Transverse colon (tissue), 4 donors: ENCODE measurements at places on chromosomes 1 and 21. TPM values are rescaled to one million over a fixed set of nuclear protein-coding genes. Genes with fewer than 3 reads are reported as not detected.

- H3K27ac ChIP-seq = no peak overlapping the region
- H3K4me3 ChIP-seq = no peak overlapping the region
- no peaks in the 10 kb centered on the region for H3K4me1 ChIP-seq
- H3K36me3 ChIP-seq = no peaks in the 10 kb centered on the region
- H3K27me3 ChIP-seq = no peaks in the 10 kb centered on the region
These were observed 86.8 kb upstream of the RAB4A start for GRCh38 chr1:229184066-229184465.

DNA sequence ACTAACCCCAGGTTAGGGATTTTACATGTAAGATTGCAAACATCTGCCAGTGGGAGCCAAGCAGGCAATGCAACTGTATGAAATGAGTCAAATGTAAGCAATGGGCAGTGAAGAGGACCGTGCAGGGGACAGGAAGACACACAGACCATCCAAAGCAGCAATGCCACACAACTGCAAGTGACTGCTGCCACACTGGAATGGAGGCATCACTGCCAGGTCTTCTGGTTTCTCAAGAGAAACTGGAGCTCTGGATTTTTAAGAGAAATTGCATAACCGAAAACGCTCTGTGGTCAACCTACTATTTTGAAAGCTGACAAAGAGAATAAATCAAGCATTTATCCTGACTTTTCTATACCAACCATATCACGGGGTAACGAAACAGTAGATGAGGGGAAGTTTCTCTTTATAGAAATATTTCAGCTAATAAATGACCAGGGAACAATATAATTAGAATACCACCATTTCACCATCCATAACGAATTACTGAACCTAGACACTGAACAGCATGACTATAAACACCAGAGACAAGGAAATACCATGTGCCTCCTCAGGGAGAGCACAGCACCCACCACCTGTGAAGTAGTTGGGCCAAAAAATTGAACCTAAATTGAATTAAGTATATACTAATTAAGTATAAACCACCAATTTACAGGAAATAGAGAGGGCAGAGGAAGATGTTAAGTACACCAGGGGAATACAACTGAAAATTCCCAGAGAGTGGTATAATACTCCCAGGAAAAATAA is 4.4 kb downstream of the AK2 start:
- no peak for DNase-seq
- no peaks in the 10 kb centered on the region for H3K36me3 ChIP-seq
- no peak overlapping the region for H3K27ac ChIP-seq
- no peak overlapping the region for H3K4me3 ChIP-seq
- H3K27me3 ChIP-seq = no peaks in the 10 kb centered on the region
- peaks cover 11% of the 10 kb centered on the region for H3K4me1 ChIP-seq

KRTAP13-2 gene
- total RNA-seq = 2.7 TPM

DNA sequence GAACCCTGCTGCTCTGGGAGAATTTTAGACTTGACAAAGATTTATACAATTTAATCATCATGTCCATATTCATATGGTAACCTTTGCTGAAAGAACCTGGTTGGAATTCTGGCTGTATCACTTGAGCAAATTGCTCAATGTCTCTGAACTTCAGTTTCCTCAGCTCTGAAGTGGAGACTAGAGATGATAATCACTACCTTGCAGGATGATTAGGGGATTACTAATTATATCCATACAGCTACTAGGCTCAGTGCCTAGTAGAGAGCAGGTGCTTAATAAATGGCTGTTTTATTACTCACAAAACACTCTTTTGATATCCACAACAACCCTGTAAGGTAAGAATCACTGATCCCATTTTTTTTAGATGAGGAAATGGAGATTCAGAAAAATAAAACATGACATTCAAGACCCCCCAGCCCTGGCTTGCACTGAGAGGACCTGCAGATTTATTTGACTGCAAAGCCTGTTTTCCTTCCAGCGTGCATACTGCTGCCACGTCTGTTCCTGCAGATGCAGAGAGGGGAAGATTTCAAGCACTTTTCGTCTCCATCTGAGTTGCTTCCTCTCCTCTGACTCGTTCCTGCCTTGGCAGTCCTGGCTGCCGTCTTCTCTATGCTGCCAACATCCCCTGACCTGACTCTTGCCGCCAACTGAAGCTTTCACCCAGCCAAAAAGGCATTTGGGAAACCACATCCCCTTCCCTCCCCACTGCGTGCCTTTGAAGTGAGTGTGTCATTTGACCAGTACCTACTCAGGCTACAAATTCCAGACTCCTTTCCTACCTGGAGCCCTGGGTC is 203.0 kb downstream of the PLPP3 start:
- peaks cover 29% of the 10 kb centered on the region for H3K4me1 ChIP-seq
- H3K4me3 ChIP-seq = no peak overlapping the region
- H3K27ac ChIP-seq = peak overlapping the region; percentile 49
- peak; percentile 9 for DNase-seq
- H3K36me3 ChIP-seq = no peaks in the 10 kb centered on the region

- H3K36me3 ChIP-seq = no peaks in the 10 kb centered on the region
- H3K4me3 ChIP-seq = no peak overlapping the region
- no peak for DNase-seq
- H3K27ac ChIP-seq = no peak overlapping the region
- H3K4me1 ChIP-seq = no peaks in the 10 kb centered on the region
These were observed 148.2 kb upstream of the KLHDC7A start for GRCh38 chr1:18332576-18332975.

GSTM1 gene
- total RNA-seq = not detected

DNA sequence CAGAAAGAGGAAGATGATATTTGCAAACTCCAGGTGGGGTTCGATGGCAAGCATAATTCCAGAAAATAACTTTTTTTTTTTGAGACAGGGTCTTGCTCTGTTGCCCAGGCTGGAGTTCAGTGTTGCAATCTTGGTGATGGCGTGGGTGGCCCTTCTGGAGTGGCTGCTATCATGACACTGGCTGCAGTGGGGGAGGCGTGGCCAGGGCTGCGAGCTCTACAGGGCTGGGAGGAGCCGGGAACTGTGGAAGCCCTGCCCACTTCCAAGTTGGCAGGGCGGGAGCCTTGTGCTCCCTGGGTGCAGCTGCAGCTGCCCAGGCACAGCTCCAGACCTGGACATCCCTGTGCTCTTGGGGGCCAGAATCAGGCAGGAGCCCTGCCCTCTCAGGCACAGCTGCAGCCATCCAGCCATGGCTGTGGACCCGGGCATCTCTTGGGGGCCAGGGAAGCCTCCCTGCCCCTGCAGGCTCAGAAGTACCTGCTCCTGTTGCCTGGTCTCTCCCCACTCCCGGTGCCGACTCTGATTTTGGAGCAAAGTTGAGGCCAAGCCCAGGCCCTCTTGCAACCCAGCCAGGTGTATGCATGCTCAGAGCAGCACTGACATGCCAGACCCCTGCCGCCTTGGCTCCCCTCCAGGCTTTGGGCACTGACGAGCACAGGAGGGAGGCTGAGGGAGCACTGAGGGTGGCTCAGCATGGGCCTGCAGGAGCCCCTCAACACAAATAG is 7.2 kb upstream of the BCL10 start:
- no peaks in the 10 kb centered on the region for H3K36me3 ChIP-seq
- H3K4me1 ChIP-seq = peaks cover 5% of the 10 kb centered on the region
- no peaks in the 10 kb centered on the region for H3K27me3 ChIP-seq

- no peak overlapping the region for H3K4me3 ChIP-seq
- H3K4me1 ChIP-seq = no peaks in the 10 kb centered on the region
- no peak for DNase-seq
- no peaks in the 10 kb centered on the region for H3K27me3 ChIP-seq
These were observed 26.7 kb downstream of the MIER1 start for GRCh38 chr1:66951513-66951912.

- no peaks in the 10 kb centered on the region for H3K4me1 ChIP-seq
- H3K27me3 ChIP-seq = no peaks in the 10 kb centered on the region
- H3K27ac ChIP-seq = no peak overlapping the region
- H3K4me3 ChIP-seq = no peak overlapping the region
- no peaks in the 10 kb centered on the region for H3K36me3 ChIP-seq
These were observed 84.5 kb upstream of the C1orf21 start for GRCh38 chr1:184302346-184302745.

DNA sequence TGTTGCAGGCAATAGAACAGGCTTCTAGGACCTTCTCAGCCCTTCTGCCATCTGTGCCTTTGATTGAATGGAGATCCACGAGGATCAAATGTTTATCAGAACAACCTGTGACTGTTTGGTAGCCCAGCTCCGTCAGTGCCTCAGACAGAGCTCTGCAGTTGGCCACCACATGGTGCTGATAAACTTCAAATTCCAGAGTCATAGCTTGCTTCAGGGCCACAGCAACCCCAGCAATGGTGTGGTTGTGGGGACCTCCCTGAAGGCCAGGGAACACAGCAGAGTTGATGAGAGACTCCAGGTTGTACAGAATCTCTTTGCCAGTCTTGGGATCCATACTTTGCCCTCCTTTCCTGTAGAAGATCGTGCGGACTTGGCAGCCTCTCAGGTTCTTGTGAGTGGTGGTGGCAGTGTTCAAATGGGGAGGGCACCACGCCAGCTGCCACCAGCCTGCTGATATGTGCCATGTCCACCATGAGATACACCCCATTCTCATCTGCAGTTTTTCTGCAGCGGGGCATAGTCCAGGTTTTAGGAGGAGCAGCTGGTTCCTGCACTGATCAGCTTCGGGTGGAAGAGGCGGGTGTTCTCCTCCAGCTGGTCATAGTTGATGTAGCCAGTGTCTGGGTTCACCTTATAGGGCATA is 82.9 kb upstream of the ARTN start:
- H3K36me3 ChIP-seq = no peaks in the 10 kb centered on the region
- H3K27ac ChIP-seq = no peak overlapping the region
- no peak overlapping the region for H3K4me3 ChIP-seq
- DNase-seq = no peak
- H3K27me3 ChIP-seq = no peaks in the 10 kb centered on the region
- peaks cover 3% of the 10 kb centered on the region for H3K4me1 ChIP-seq

DNA sequence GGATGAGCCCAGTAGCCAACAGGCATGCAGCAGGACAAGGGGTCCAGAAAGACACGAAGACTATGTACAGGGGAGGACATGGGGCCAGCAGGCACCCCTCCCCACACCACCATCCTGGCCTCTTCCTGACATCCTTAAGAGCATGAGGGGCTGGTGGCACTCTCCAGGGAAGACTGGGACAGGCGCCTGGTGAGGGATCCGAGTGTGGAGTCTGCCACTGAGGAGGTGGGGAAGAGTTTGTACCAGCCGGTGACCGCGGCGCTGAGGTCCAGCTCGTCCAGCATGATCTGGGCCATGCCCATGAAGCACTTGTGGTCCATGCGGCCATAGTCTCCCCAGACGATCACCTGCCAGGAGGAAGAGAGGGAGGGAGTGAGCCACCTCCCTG is 39.1 kb downstream of the RIMS3 start:
- no peaks in the 10 kb centered on the region for H3K36me3 ChIP-seq
- DNase-seq = no peak
- no peaks in the 10 kb centered on the region for H3K4me1 ChIP-seq

- H3K36me3 ChIP-seq = no peaks in the 10 kb centered on the region
- peaks cover 30% of the 10 kb centered on the region for H3K4me1 ChIP-seq
- peak; percentile 32 for DNase-seq
- peak overlapping the region; percentile 67 for H3K27ac ChIP-seq
- no peak overlapping the region for H3K4me3 ChIP-seq
These were observed 35.1 kb downstream of the MPZL1 start for GRCh38 chr1:167756730-167757405.
